ENCODE measurements at places on chromosomes 2 and 18.

GRCh38 chr18:55097456-55098170 lies 138.4 kb upstream of the CCDC68 start:
- DNase-seq = no peak

GRCh38 chr2:216318521-216318874 lies 53.8 kb downstream of the MARCHF4 start:
- DNase-seq = no peak

- DNase-seq = no peak
Measured at GRCh38 chr2:181662287-181662686, 5.4 kb upstream of the CERKL start.

- no peak for DNase-seq
Measured at GRCh38 chr18:77160515-77160914, 27.9 kb upstream of the MBP start.

- peak; percentile 71 for DNase-seq
Measured at GRCh38 chr2:237581751-237582746, 8.5 kb downstream of the RAB17 start.

GRCh38 chr2:236954641-236955040 lies 131.0 kb upstream of the COPS8 start:
- peak; percentile 7 for DNase-seq

DNA sequence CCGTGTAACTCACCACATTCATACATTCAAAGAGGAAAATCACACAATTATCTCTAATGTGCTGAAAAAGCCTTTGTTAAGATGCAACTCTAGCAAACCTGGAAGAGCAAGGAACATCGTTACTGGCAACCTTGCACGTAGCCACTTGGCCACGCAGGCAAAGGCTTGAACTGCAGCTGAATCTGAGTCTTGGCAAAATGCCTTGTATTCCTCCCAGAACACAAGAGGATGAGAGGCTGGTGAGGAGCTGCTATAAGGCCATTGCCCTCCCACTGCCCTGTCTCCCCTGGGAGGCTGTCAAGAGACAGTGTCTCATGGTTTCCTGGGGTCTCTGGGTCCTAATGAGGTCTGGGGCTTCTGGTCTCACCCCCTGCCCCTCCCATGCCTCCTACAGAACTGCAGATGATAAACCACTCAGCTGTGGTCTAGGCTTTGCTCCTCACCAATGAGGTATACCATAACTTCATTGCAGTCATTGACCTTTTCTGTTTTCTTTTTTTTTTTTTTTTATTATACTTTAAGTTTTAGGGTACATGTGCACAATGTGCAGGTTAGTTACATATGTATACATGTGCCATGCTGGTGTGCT lies 141.4 kb downstream of the SPP2 start:
- no peak for DNase-seq

DNA sequence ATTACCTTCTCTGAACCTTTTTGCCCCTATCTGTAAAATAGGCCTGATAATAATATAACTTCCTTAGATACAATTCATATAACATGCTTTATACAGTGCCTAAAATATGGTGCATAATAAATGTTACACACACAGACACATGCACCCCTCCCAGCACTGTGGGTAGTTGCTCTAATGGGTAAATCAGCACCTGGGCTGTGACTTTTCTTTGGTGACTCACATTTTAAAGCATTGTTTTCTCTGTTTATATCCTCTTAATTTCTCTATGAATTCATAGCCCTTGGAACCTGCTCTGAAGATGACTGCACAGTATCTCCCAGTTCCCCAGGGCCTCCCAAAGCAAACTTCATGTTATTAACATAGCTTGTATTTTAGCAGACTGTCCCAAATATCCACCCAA lies 248.2 kb upstream of the TNP1 start:
- no peak for DNase-seq

GRCh38 chr2:201798252-201798913 lies 8.0 kb upstream of the CDK15 start:
- DNase-seq = no peak

GRCh38 chr2:8633186-8633734 lies 48.6 kb upstream of the ID2 start:
- DNase-seq = no peak

GRCh38 chr2:49236316-49236715 lies 82.0 kb upstream of the FSHR start:
- no peak for DNase-seq

GRCh38 chr18:8966821-8967220 lies 135.7 kb upstream of the NDUFV2 start:
- no peak for DNase-seq

DNA sequence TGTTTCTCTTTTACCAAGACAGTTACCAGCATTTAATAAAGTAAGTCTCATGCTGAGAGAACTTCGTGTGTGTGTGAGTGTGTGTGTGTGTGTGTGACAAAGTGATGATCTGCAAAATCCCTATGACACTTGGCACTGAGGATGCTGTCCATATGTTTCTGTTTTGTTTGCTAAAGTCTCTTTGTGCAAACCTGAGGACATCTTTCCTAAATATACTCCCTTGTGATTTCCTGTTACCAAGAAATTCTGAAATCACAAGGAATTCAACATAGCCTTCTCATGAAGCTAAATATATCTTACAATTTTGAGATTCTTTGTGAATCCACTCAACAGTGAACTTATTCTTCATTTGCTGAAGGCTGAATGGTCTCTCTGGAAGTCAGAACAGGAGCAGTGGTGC lies 1359.7 kb upstream of the NRXN1 start:
- no peak for DNase-seq

DNA sequence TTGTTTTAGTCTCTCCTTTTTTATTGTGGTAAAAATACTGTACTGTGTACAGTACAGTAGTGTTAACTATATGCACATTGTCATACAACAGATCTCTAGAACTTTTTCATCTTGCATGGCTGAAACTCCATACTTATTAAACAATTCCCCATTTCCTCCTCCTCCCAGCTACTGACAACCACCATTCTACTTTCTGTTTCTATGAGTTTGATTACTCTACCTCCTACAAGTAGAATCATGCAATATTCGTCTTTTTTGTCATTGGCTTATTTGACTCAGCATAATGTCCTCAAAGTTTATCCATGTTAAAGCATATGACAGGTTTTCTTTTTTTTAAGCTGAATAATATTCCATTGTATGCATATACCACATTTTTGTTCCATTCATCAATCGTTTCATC lies 338.2 kb downstream of the AGPS start:
- DNase-seq = no peak

GRCh38 chr2:7896940-7897487 lies 784.8 kb upstream of the ID2 start:
- DNase-seq = no peak

- DNase-seq = no peak
Measured at GRCh38 chr2:232543491-232543890, 4.0 kb downstream of the CHRNG start.

DNA sequence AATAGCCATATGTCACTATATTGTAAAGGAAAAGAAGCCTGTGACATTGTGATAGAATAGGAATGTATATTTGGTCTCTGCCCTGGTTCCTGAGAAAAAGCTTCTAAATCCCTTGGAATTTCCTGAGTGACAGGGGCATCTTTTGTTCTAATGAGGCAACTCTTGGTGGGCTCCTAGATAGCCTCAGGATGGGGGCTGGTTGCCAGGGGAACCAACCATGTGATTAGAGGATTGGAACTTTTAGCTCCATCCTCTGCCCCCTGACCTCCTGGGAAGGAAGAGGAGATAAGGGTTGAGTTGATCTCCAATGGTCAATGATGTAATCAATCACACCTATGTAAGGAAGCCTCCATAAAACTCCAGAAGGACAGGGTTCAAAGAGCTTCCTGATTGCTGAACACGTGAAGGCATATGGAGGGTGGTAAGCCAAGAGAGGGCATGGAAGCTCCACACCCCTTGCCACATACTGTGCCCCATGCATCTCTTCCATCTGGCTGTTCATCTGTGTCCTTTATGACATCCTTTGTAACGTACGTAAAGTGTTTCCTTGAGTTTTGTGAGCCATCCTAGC lies 2.9 kb upstream of the ME2 start:
- DNase-seq = no peak

DNA sequence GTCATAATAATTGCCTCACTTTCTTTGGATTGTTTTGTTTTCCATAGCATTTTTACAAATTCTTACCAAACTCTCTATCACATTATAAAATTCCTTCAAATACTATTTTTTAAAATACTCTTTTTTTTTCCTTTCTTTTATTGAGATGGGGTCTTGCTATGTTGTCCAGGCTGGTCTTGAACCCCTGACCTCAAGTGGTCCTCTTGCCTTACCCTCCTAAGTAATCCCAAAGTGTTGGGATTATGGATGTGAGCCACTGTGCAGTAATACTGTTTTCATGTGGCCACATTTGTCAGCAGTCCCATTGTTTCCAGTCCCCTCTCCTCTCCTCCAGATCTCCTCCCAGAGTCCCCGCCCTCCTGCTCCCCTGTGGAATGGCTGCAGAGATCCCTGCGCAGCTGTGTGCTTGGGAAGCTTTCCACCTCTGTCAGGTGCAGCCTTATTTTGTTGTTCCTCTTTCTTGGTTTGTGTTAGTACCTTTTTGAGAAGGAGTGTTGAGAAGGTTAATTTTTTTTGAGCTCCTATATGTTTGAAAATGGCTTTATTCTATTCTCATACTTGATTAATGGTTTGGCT lies 227.3 kb downstream of the LOXHD1 start:
- no peak for DNase-seq

- peak; percentile 23 for DNase-seq
Measured at GRCh38 chr2:147538088-147538487, 306.7 kb upstream of the ACVR2A start.

- no peak for DNase-seq
Measured at GRCh38 chr2:158747281-158747680, 47.8 kb upstream of the DAPL1 start.

- no peak for DNase-seq
Measured at GRCh38 chr2:217027414-217027813, 167.6 kb upstream of the TNP1 start.

- DNase-seq = no peak
Measured at GRCh38 chr2:157170299-157170698, 87.2 kb upstream of the GALNT5 start.

DNA sequence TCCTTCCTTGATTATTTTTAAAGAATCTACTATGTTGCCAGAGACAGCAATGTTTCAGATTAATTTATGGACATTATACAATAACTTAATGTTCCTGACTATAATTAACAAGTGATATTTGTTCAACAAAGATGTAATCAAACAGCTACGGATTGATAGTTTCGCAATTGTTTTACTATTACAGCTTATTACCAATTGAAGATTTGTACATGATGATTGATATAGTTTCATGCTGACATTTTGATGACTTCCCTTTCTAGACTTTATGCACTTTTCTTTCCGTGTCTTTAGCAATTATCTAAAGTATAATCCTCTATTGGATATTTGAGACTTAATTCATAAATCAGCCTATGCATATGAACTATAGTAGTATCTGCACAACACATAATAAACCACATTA lies 6.5 kb downstream of the SP5 start:
- DNase-seq = no peak

- DNase-seq = no peak
Measured at GRCh38 chr2:15957881-15958713, 17.7 kb downstream of the MYCN start.

DNA sequence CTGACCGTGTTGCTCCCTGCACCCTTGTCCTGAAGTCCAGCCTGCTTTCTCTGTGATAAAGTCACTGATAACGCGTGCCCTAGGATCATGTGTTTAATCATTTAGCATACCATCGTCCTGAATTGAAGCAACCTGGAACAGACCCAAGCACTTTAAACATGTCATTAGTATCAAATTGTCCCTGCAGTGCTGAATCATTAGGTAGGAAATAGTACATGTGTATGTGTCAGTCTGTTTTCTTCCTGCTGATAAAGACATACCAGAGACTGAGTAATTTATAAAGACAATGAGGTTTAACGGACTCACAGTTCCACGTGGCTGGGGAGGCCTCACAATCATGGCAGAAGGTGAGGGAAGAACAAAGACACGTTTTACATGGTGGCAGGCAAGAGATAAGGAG lies 2.8 kb downstream of the ASB18 start:
- no peak for DNase-seq

DNA sequence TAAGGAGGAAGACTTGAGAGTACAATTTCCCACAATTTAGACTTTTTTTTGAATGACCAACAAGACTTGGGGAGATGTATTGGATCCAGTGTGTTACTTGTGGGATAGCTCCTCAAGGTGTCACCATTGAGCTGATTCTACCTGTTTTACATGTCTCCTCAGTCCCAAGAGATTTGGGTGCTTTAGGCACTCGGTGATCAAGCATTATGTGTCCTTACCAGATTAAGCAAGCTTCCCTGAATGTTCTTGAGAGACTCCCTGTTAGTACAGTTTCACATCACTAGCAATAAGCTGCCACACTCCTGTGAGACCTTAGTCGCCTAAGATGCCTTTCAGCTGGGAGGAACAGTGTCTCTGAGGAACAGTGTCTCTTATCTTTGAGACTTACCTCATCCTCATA lies 384.3 kb upstream of the SYT4 start:
- DNase-seq = no peak

- no peak for DNase-seq
Measured at GRCh38 chr2:195741191-195741590, 84.2 kb downstream of the SLC39A10 start.

DNA sequence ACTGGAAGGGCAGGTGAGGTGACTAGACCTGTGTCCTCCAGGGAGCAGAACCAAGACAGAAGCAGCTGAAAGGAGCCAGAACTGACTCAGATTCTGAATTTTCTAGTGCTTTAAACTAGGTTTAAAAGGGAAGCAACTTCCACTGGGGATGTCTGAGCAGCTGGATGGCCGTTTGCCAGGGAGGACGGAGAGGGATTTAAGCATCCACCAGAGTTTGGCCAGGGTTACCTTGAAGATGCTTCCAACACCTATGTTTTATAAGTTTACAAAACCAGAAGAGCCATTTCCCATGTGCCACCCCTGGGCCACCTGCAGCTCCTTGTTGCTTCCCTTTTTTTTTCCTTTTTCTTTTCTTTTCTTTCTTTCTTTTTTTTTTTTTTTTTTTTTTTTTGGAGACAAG lies 48.6 kb upstream of the RBM44 start:
- DNase-seq = no peak

DNA sequence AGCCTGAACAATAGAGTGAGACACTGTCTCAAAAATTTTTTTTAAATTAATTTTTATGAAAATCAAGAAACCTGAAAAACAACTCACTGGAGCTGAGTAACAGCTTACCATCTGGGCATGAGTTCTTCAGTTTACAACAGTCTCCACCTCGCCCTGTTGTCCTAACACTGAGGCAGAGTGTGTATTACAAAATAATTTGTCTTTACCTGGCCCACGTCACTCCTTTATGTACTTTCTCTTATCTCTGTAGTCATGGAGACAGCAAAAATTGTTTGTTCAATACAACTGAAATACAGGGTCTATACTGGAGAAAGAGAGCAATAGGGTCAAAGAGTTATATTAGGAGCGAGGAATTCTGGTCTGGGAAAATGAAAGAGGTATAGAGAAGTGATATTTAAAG lies 48.1 kb downstream of the CYTIP start:
- no peak for DNase-seq

- DNase-seq = no peak
Measured at GRCh38 chr18:2425426-2426317, 145.6 kb downstream of the METTL4 start.

GRCh38 chr2:149082079-149082478 lies 43.6 kb downstream of the LYPD6B start:
- DNase-seq = no peak
